ENCODE measurements at places on chromosomes 5 and 9. TPM values are rescaled to one million over a fixed set of nuclear protein-coding genes. Genes with fewer than 3 reads are reported as not detected.

Gene AIF1L
- total RNA-seq = 31.1 TPM

Gene RC3H2
- 74.1 TPM for total RNA-seq

DNA sequence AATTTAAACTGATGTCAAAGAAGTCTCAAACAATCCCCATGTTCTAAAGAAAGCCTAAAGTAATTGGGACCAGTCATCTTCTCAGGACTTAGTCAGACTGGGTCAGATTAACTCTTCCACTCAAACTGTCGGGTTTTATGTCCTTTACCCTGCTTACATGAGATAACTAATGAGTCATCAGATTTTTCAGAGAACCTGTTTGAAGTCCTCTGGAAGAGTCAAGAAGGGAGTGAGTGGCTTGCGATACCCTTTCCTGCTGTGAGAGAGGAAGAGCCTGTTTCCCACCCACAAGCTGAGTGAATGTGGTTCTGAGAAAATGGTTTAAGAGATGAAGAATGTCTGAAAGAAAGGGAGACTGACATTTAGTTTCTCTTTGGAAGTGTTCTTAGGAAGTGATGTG, 1866.7 kb upstream of the C9orf72 start:
- no peak for DNase-seq

DNA sequence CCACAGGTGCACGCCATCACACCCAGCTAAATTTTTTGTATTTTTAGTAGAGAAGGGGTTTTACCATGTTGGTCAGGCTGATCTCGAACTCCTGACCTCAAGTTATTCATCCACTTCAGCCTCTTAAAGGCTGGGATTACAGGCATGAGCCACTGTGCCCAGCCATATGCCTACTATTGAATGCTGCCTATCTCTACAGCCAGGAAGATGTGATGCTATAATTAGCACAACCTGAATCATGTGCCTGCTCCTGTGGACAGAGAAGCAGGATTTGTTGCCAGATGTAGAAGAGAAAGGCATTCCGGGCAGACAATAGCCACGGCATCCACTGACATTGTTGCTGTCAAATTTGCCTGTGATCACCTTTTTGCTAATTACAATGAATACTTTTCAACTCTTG, 24.4 kb upstream of the MLLT3 start:
- DNase-seq = no peak

GRCh38 chr5:52598968-52599367, 188.7 kb upstream of the ITGA1 start:
- DNase-seq = no peak

DNA sequence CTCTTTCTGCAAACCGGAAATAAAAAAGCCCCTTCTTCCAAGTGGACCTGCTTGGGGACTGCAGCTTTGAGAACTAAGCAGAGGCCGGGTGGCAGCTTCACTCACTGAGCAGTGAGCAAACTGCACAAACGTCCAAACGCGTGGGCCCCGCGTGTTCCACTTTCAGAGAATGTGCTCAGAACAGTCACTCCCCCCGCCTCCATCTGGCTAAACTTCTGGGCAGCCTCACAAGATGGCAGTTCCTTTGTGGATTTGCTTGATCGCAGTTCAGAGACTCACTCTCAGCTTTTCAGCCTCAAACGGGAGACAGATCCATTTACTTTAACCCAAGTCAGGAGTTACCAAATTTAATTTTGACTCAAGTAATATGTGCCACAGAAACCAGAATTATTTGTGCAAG, 216.6 kb downstream of the TLE1 start:
- no peak for DNase-seq

DNA sequence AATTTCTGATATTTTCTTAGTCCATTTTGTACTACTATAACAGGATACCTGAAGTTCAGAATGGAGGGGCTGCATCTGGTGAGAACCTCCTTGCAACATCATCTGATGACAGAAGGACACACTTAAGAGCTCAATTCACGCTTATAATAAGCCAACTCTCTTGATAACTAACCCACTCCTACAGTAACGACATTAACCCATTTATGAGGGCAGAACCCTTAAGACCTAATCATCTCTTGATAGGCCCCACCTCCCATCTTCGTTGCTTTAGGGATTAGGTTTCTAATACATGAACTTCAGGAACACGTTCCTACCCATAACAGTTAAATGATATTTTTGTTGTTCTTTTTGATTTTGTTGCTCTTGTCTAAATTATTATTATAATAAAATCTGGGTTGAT, 69.4 kb downstream of the TNPO1 start:
- DNase-seq = no peak
